A673 (cell line): ENCODE measurements at places on chromosomes 13 and 19.

DNA sequence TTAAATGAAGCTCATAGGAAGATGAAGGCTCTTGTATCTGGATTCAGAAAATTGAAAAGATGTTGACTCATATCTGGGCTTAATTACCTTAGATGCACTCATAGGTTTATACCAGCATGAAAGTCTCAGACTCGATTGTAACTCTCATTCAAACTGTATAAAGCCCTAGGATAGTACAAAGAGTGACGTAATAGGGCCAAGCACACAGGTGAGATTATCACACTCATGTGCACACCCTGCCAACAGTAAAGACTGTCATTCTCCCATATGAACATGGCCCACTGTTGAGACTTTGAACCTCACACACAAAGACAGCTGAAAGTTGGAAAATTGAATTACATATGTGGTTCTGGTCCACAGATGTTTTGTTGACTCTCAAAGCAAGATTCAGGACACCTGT is 18.0 kb upstream of the ZNF723 start:
- H3K27ac ChIP-seq = no peak overlapping the region
- no peaks in the 10 kb centered on the region for H3K4me1 ChIP-seq
- no peaks in the 10 kb centered on the region for H3K36me3 ChIP-seq
- H3K4me3 ChIP-seq = no peak overlapping the region
- H3K27me3 ChIP-seq = no peaks in the 10 kb centered on the region

DNA sequence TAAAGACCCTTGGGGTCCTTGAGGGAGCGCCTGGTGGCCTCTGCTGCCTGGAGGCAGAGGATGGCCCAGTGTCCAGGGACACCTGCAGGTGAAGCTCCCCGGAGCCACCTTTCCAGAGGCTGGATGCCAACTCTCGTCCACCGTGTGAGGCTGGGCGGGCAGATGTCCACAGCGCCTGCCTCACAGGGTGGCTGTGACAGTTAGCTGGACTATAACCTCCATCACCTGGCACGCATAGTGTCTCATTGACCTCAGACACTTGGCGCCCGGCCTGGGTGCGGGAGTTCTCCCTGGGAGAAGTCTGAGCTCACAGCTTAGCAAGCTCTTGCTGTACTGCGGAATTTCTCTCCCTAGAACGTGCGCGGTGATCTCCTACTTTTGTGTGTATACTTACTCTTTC is 9.8 kb downstream of the BICRA start:
- H3K36me3 ChIP-seq = no peaks in the 10 kb centered on the region
- no peak overlapping the region for H3K4me3 ChIP-seq
- H3K4me1 ChIP-seq = peaks cover 1% of the 10 kb centered on the region
- no peak overlapping the region for H3K27ac ChIP-seq
- no peaks in the 10 kb centered on the region for H3K27me3 ChIP-seq
- DNase-seq = no peak

GRCh38 chr19:30161770-30162169 is 210.4 kb upstream of the ZNF536 start:
- H3K4me1 ChIP-seq = no peaks in the 10 kb centered on the region
- H3K27me3 ChIP-seq = no peaks in the 10 kb centered on the region
- no peak for DNase-seq
- no peak overlapping the region for H3K27ac ChIP-seq
- no peaks in the 10 kb centered on the region for H3K36me3 ChIP-seq

DNA sequence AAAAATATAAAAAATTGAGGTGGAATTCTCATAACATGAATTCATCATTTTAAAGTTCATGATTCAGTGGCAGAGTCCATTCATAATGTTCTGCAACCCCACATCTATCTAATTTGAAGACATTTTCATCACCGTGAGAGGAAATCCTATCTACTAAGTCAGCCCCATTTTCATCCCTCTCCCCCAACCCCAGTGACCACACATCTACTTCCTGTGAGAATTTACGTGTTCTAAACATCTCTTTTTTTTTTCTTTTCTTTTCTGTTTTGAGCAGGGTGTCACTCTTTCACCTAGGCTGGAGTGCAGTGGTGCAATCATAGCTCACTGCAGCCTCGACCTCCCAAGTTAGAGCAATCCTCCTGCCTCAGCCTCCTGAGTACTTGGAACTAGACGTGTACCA is 17.5 kb downstream of the ATCAY start:
- no peak overlapping the region for H3K4me3 ChIP-seq
- no peak overlapping the region for H3K27ac ChIP-seq
- no peaks in the 10 kb centered on the region for H3K4me1 ChIP-seq
- no peak for DNase-seq
- no peaks in the 10 kb centered on the region for H3K36me3 ChIP-seq

GRCh38 chr19:20279516-20279915 is 112.5 kb downstream of the ZNF486 start:
- no peak overlapping the region for H3K27ac ChIP-seq
- no peak for DNase-seq
- no peaks in the 10 kb centered on the region for H3K4me1 ChIP-seq
- no peaks in the 10 kb centered on the region for H3K36me3 ChIP-seq

- H3K4me3 ChIP-seq = no peak overlapping the region
- peaks cover 55% of the 10 kb centered on the region for H3K36me3 ChIP-seq
- no peaks in the 10 kb centered on the region for H3K4me1 ChIP-seq
- H3K27me3 ChIP-seq = no peaks in the 10 kb centered on the region
- H3K27ac ChIP-seq = no peak overlapping the region
Observed at GRCh38 chr19:16516923-16517610, 20.9 kb downstream of the C19orf44 start.

- peak within 1 kb of the TSS; percentile 57 for H3K4me3 ChIP-seq
- peaks cover 26% of the 10 kb centered on the region for H3K36me3 ChIP-seq
- H3K27me3 ChIP-seq = no peaks in the 10 kb centered on the region
- peak within 1 kb of the TSS; percentile 69 for H3K27ac ChIP-seq
Observed at GRCh38 chr19:7926021-7926726, at the start of gene CTXN1. TSS of gene CTXN1 (minus strand) at chr19:7926135. CDS start at chr19:7925538, 597 bp downstream.

GRCh38 chr19:9847087-9847671 is 12.1 kb downstream of the PIN1 start:
- no peaks in the 10 kb centered on the region for H3K27me3 ChIP-seq
- DNase-seq = peak; percentile 81
- H3K4me3 ChIP-seq = no peak overlapping the region
- H3K4me1 ChIP-seq = peaks cover 14% of the 10 kb centered on the region

- no peaks in the 10 kb centered on the region for H3K4me1 ChIP-seq
- no peaks in the 10 kb centered on the region for H3K27me3 ChIP-seq
- no peak overlapping the region for H3K4me3 ChIP-seq
Observed at GRCh38 chr13:99179460-99179859, 21.2 kb upstream of the UBAC2 start.

- no peaks in the 10 kb centered on the region for H3K36me3 ChIP-seq
- DNase-seq = no peak
- H3K4me1 ChIP-seq = peaks cover 27% of the 10 kb centered on the region
- peak overlapping the region; percentile 29 for H3K4me3 ChIP-seq
Observed at GRCh38 chr19:40597329-40597838, 3.8 kb upstream of the LTBP4 start.

GRCh38 chr19:5804516-5805461 is at the start of gene NRTN:
TSS of gene NRTN (plus strand) at chr19:5805067. CDS start at chr19:5824166, 19,099 bp downstream.
- H3K4me3 ChIP-seq = peak within 1 kb of the TSS; percentile 47
- DNase-seq = peak; percentile 61
- H3K36me3 ChIP-seq = no peaks in the 10 kb centered on the region
- H3K27ac ChIP-seq = peak within 1 kb of the TSS; percentile 10
- H3K27me3 ChIP-seq = no peaks in the 10 kb centered on the region

- no peak for DNase-seq
- H3K27ac ChIP-seq = no peak overlapping the region
- H3K36me3 ChIP-seq = no peaks in the 10 kb centered on the region
- H3K4me1 ChIP-seq = no peaks in the 10 kb centered on the region
- H3K4me3 ChIP-seq = no peak overlapping the region
Observed at GRCh38 chr13:50512474-50513299, 330.8 kb downstream of the DLEU7 start.

DNA sequence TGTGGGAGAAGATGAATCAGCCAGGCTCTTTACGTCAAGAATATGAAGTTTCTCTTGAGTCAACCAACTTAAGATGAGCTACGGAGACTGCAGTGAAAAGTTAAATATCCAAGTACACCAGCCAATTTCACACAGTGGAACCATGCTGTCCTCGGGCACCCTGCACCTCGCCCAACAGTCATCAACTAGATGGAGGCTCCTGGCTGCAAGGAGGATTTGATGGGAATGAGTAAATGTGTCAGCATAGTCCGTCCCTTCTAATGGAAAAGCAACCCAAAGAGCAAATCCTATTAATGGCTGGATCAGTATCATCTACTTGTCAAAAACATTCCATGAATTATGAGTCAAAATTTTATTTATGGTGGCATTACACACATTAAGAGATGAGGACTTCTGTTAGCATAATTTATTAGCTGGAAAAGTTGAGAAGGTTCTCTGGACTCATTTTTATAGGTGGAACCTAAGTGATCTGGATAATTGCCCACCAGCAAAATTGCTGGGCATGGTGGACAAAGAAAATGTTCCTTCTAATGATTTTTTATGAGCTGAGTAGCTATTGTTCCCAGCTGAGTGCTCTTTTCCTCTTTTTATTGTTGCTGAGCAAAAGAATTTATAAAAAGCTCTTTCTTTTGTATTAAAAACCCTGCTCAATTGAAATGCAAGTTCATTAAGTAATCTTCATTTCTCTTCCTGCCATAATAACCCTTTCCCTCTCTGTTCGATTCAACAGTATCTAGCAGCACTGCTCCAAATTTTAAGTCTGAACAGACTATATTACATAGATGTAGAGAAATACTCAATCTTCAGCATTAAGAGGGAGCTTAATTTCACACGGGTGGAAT is 88.4 kb downstream of the DNAJC15 start:
- H3K27ac ChIP-seq = no peak overlapping the region
- H3K36me3 ChIP-seq = no peaks in the 10 kb centered on the region
- no peaks in the 10 kb centered on the region for H3K27me3 ChIP-seq

- H3K36me3 ChIP-seq = no peaks in the 10 kb centered on the region
- H3K4me3 ChIP-seq = no peak overlapping the region
- H3K4me1 ChIP-seq = peaks cover 3% of the 10 kb centered on the region
- no peaks in the 10 kb centered on the region for H3K27me3 ChIP-seq
Observed at GRCh38 chr13:48500652-48501197, 32.2 kb downstream of the RCBTB2 start.

GRCh38 chr19:447816-448560 is 12.8 kb downstream of the SHC2 start:
- no peak overlapping the region for H3K4me3 ChIP-seq
- no peaks in the 10 kb centered on the region for H3K4me1 ChIP-seq
- H3K27me3 ChIP-seq = no peaks in the 10 kb centered on the region
- no peaks in the 10 kb centered on the region for H3K36me3 ChIP-seq

DNA sequence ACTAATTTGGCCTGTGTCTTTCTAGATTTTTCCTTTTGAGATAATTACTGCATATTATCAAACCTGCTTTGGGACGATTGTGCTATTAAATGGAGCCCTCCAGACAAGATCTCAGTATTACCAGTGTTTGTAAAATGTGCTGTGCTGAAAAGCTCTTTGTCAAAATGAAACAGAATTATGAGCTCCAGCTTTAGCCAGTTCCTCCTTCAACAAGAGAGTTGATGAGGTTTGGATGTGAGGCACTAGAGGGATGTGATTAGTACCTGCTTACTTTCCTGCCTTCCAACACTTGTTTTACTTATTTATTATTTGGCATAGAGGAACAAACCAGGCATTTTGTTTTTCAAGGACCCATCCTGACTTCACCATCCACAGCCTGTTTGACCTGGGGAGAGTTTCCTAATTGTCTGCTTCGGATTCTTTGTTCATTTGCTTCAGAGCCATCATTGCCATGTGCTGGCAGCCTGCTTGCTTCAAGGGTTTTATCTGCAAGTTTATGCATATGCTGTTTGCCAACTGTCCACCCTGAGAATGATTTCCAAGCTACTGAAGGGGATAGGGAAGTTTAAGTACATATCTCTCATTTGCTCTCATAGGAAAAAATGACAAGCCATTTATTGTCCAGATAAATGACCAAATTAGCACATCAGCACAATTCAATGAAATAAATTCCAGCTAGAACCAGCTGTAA is 32.9 kb upstream of the CPB2 start:
- no peak overlapping the region for H3K4me3 ChIP-seq
- no peaks in the 10 kb centered on the region for H3K36me3 ChIP-seq
- no peak for DNase-seq
- peaks cover 12% of the 10 kb centered on the region for H3K4me1 ChIP-seq

- no peak overlapping the region for H3K27ac ChIP-seq
- no peaks in the 10 kb centered on the region for H3K36me3 ChIP-seq
- peak; percentile 18 for DNase-seq
- no peak overlapping the region for H3K4me3 ChIP-seq
Observed at GRCh38 chr13:53068585-53069520, 40.2 kb downstream of the OLFM4 start.

- no peaks in the 10 kb centered on the region for H3K36me3 ChIP-seq
- H3K4me3 ChIP-seq = no peak overlapping the region
- H3K4me1 ChIP-seq = peaks cover 68% of the 10 kb centered on the region
- peak; percentile 53 for DNase-seq
- H3K27ac ChIP-seq = peak overlapping the region; percentile 98
- no peaks in the 10 kb centered on the region for H3K27me3 ChIP-seq
Observed at GRCh38 chr13:100290165-100290801, 201.4 kb downstream of the PCCA start.

DNA sequence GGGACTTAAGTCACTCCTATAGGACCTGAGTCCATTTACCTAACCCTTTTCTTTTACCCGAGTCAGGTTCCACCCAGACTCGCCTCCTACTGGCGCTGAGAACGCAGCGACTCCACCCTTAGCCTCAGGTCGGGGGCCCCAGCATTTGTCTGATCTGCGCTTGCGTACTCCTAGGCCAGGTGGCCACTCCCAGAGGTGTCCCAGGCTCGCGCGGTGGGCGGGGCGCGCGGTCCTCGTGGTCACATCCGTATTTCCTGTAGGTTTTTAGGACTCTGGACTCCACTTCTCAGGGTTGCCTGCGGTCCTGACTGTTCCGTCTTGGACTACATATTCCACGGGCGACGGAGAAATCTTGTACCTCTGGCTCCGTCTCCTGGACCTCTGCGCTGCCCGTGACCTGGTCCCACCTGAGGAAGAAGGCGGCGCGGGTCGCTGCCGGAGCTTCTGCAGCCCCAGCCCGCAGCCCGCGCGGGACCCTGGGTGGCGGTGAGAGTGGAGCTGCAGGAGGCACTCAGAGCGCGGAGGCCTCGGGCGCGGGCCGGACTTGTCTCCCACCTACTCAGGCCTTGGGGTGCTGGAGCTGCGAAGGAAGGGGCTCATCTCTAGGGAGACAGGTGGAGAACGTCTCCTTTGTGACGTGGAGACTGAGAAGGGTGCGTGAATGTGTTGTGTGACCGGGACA is 11.0 kb upstream of the ZNF573 start:
- DNase-seq = no peak
- no peaks in the 10 kb centered on the region for H3K27me3 ChIP-seq

GRCh38 chr13:20015763-20016162 is 57.2 kb downstream of the ZMYM2 start:
- H3K27me3 ChIP-seq = no peaks in the 10 kb centered on the region
- H3K4me1 ChIP-seq = no peaks in the 10 kb centered on the region
- DNase-seq = no peak
- H3K4me3 ChIP-seq = no peak overlapping the region
- no peak overlapping the region for H3K27ac ChIP-seq

GRCh38 chr13:89082623-89083022 is 1411.5 kb downstream of the SLITRK5 start:
- H3K27me3 ChIP-seq = no peaks in the 10 kb centered on the region
- DNase-seq = no peak
- no peaks in the 10 kb centered on the region for H3K4me1 ChIP-seq
- H3K27ac ChIP-seq = no peak overlapping the region
- H3K4me3 ChIP-seq = no peak overlapping the region
- no peaks in the 10 kb centered on the region for H3K36me3 ChIP-seq
